Stimulated activated CD4-positive, alpha-beta T cell treated with anti-CD3 and anti-CD28 coated beads, Interleukin-1b, Interleukin-23, amount 100 ng/mL, for 48 hours (primary cell): ENCODE measurements at places on chromosomes 2 and 18.

- DNase-seq: no peak
Measured at GRCh38 chr2:287911-288757, at the start of gene ALKAL2. TSS of gene ALKAL2 (minus strand) at chr2:288091. CDS start at chr2:287835, 256 bp downstream.

DNA sequence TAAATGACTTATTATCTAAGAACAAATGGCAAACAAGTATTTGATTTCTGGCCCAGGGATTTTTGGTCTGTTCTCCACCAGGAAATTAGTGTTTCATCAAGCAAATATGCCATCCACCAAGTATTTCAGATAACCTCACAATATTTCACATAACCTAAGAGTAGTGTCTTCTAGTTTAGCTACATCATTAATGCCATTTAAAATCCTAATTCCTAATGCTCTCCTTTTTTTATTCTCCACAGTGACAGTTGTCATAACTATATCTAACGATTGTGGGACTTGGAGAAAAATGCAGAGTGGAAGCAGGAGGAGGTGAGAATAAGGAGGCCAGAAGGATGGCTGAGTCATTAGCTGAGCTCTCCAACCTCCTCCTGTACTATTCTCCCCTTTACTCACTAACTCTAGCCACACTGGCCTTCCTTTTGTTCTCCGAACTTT is 58.5 kb upstream of the CTLA4 start:
- DNase-seq: no peak

DNA sequence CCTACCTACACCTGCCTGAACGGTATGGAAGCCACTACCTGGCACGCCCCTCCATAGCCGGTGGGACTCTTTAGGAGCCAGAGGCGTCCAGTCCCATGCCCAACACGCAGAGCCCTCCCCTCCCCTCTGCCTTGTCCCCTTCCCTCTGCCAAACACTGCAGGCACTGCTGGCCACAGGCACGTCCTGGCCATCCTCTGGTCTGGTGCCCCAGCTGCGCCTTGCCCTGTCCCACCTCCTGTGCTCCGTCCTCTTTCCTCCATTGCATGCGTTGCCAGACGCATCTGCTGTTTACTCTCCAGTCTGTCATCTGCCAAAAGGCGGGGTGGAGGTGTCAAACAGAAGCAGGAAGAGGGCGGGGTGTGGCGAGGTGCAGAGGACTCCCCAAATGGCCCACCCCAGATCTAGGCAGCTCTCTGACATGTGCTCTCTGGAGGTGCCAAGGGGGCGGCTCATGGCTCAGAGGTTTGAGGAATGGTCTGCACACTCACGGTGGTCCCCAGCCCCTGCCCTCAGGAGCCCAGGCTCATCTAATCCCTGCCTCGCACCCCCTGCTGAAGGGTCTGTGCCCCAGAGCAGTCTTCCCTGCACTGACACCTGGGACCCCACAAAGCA is 45.1 kb downstream of the HS6ST1 start:
- no peak for DNase-seq

DNA sequence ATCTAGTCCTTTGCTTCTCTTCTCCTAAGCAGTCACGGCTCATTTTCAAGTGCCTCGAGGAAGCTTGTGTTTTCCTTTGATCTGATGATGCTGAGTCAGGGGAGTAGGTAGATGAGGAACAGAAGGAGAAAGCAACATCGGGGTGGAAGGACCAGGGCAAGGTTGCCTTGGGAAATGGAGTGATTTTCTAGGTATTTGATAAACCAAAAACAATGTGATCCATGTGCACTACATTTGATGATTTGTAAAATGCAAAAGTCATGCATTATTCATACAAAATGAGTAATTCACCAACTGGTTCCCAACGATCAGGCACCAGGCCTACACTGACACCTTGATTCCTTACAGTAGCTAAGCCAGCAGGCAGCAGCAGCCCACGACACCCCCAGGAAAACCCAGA is 205.3 kb downstream of the ANAPC1 start:
- DNase-seq: no peak

- DNase-seq: no peak
Measured at GRCh38 chr2:12173943-12174340, 427.5 kb downstream of the LPIN1 start.

DNA sequence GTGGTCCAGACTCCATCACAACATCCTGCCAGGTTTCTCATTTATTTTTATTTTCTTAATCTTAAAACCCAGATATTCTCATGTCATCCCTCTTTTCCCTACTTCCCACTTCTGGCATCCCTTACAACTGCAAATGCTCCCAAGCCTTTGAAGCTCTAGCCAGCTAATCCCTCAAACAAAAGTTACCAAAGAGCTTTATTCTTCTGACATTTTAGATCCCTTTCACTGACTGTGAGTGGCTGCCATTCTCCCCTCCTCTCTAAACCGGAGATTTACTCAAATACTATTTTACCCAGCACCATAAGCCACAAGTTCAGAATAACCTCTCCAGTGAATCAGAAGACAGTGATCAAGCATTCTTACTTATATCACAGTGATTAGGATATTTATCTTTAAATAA is 569.0 kb upstream of the SYT4 start:
- DNase-seq: no peak

GRCh38 chr2:229980431-229981184 is 58.3 kb downstream of the FBXO36 start:
- no peak for DNase-seq

GRCh38 chr2:160384791-160385190 is 108.8 kb downstream of the RBMS1 start:
- DNase-seq: no peak

- DNase-seq: peak; percentile 31
Measured at GRCh38 chr2:168432565-168433186, 23.4 kb upstream of the CERS6 start.

DNA sequence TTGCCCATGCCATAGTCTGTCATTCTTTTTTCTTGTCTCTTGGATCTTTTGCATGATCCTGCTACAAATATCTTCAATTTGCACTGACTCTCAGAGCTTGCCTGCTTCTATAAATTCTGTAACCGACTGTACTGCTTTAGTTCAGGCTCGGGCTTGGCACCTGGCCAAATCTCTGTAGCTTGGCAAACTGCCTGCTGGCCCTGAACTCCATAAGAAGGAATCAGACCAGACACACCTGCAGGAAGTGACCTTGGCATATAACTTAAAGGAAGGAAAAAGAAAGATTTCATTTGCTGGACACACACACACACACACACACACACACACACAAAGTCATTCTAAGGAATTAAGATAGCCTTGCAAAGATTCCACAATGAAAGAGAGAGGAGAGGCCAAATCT is 291.2 kb upstream of the DDX18 start:
- DNase-seq: no peak

GRCh38 chr2:9094117-9094516 is 90.6 kb upstream of the MBOAT2 start:
- DNase-seq: no peak

- no peak for DNase-seq
Measured at GRCh38 chr18:25102662-25103061, 249.3 kb downstream of the ZNF521 start.

- no peak for DNase-seq
Measured at GRCh38 chr2:96698221-96698861, 41.5 kb downstream of the LMAN2L start.

DNA sequence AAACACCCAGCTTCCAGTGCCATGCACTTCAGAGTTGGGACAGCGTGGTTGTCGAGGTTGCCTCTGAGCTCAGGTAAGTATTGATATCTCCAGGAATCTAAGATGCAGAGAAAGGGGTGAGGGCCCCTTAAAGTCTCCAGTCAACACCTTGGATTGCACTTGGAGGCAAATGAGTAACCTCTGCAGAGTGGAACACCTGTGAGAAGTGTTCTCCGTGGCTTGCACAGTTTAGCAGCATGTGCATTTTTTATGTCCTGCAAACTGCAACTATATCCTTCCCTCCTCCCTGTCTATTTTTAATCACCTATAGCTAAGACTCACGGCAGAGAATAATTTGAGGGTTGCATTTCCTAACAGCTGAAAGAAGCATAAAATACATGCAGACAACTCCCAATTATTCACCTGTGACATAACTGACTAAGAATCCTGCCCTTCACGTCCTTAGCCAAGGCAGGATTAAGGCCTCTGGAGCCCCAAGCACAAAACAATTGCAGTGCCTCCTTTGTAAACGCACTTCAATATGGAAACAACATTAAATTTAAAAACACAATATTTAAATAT is 1.6 kb upstream of the ZNF385B start:
- no peak for DNase-seq

DNA sequence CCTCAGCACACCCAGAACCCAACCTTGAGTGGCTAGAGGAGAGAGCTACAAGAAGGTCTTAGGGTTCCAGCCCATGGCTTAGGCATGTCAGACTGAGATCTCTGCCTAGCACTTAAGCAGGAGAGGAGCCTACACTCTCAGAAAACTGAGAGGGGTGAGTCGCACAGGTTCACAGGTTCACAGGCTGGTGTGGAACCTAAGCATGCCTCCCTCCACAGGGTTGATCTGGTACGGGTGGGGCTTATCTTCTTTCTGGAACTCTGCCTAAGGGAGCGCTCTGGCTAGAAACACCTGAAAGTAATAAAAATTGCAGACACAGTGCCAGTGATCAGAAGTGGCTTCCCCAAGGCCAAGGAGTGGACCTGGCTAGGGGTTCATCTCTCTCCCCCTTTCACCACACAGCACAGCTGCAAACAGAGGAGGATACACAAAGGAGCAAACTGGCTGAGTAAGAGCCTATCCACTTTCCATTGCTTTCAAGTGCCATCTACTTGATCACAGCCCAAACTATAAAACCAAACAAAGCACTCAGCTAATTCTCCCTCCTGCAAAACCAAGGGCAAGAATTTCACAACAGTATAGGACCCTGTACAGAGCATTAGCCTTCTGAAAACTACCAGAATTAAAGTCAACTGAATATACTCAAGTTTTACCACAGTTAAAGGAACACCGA is 481.9 kb upstream of the SETBP1 start:
- DNase-seq: no peak

DNA sequence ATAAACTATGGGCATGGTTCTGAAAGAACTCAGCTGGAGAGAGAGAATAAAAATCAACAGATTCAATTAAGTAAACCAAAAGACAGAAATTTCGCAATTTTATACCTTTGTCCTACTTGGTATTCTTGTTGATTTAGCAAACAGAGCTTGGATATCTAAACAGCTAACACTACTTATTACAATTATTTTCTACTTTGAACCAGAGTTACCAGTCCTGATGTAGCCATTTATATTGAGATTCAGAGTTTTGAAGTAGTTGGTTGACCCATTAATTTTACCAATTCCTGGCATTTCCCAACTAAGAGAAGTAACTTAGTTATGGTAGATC is 48.9 kb downstream of the ASXL2 start:
- no peak for DNase-seq

GRCh38 chr2:76599732-76600368 is 889.1 kb upstream of the GCFC2 start:
- DNase-seq: no peak

- DNase-seq: no peak
Measured at GRCh38 chr2:72722492-72723070, 103.3 kb downstream of the EXOC6B start.

DNA sequence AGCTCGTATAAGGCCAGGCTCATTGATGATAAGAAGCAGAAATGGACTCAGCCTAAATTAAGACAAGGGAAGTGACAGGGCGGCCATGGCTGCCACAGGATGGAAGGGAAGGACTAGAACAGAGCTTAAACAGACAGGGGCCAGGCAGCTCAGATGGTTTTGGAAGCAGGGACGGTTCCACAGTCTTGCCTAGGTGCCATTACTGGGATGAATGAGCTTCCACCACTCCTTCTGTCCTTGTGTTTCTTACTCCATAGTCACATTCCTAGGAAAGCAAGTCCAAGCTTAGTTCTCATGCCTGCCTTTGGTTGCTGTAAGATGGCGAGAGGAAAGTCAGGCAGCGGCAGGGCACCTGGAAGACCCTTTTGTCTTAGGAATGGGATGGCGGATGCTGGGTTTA is 11.9 kb downstream of the GNLY start:
- DNase-seq: no peak

GRCh38 chr2:73072416-73072815 is 904 bp upstream of the SFXN5 start:
- no peak for DNase-seq

DNA sequence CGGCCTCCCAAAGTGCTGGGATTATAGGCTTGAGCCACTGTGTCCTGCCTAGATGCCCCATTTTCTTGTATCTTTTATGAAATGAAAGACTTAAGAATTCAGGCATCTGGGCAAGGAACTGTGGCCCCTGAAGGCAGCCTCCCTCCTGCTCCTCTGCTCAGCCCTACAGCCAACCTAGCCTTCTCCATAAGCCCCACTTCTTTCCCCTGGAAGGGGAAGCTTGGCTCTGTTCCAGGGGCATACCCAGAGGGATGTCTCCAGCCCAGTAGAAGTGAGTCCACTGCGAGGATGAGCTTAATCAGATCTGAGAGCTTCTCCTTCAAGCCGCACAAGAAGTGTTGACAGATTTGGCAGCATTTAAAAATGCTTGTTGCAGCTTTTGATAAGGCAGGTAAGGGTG is 39.7 kb downstream of the RHOB start:
- DNase-seq: no peak

DNA sequence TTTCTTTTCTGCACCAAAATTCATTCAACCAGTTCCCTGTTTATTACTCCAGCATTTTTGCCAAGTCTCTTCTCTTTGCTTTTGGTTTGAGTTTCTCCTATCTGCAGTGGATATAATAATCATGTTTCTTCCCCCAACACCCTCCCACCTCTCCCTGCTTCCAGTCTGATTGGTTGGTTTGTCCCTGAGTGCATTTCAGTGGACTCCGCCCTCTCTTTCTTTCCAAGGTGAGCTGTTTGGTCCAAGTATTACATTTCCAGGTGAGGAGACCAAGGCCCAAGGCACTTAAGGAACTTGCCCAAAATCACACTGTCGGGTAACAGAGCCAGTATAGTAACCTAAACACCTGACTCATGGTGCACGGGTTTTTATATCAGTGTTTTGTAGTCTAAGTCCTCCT is 17.7 kb downstream of the MRO start:
- DNase-seq: no peak

DNA sequence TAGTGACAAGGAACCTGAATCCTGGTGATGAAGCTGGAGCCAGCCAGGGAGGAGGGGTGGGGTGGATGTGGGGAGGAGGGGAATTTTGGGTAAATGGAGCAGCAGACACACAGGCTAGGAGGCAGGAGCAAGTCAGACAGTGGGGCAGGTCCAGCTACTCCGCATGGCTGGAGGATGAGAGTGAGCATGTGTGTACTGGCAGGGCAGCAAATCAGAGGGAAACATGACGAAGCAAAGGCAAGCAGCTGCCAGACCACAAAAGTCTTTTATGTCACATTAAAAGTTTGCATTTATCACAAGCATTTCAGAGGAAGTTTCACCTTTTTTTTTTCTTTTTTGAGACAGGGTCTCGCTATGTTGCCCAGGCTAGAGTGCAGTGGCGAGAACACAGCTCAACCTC is 11.9 kb upstream of the KIDINS220 start:
- DNase-seq: no peak

GRCh38 chr2:56185101-56185581 is 1.4 kb downstream of the CCDC85A start:
- DNase-seq: no peak

DNA sequence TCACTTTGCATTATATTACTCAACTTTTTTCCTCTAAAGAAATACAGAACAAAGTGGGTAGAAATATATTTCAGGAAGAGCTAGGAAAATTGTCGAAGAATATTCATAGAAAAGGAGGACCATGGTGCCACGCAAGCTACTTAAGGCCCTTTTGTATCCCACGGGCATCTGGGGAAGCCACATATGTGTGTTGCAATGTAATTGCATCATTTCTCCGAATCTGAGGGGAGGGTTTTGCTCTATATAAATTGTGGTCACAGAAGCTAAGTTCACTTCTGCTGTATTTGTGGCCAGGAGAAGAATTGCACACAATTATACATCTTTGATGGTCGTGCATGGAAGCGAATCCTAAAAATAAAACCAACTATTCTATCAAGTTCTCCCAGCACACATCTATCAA is 360.3 kb downstream of the IRS1 start:
- no peak for DNase-seq

GRCh38 chr2:2503864-2504418 is 172.9 kb upstream of the MYT1L start:
- no peak for DNase-seq
